H1 (cell line): ENCODE measurements at places on chromosomes 1 and 21.

DNA sequence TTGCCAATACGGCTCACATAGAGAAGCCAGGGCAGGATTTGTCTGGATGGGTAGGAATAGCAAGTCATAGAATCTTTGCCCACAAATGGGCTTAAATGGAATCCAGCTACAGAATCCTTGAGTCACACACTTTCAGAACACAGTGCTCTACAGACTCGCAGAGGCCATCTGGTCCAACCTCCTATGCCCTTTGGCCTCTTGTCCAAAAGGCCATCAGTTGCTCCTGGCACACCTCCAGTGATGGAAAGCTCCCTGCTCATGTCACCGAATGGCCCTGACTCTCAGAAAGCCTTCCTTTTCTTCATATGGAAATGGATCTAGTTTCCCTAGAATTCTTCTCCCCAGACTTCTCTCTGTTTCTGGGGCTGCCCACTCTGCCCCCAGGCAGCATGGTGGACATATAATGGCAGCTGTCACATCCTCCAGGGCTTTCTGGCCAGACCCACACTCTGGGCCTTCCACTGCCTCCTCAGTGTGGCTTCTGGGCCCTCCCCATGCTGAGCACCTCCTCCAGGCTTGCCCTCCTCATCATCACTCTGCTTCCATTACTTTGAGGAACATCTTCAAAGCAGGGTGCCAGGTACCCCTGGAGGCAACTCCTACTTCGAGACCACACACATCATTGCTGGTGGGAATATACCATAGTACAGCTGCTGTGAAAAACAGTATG, 33.6 kb upstream of the TRABD2B start:
- H3K27me3 ChIP-seq = no peaks in the 10 kb centered on the region
- no peak overlapping the region for H3K4me3 ChIP-seq
- no peak for DNase-seq
- H3K36me3 ChIP-seq = no peaks in the 10 kb centered on the region
- peaks cover 3% of the 10 kb centered on the region; the same call in 1 of the 2 replicates for H3K4me1 ChIP-seq

DNA sequence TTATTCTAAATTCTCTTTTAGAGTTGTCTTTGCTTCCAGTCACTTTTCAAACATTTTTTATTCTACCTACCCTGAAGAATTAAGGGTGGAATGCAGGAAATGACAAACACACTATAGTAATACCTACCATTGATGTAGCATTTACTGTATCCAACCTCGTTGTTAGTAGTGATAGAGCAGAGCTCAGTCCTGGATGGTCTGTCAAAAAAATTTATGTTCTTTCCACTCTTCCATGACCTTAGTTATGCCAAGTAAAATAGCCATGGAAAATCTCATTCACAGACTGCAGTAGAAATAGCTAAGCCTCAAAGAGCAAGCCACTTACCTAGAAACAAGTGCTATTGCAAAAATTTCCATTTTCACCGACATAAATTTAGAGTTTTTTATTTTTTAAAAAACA, 74.6 kb downstream of the CRB1 start:
- no peaks in the 10 kb centered on the region for H3K36me3 ChIP-seq
- no peak overlapping the region for H3K27ac ChIP-seq
- no peaks in the 10 kb centered on the region for H3K27me3 ChIP-seq
- no peak for DNase-seq
- H3K4me3 ChIP-seq = no peak overlapping the region

GRCh38 chr1:222786121-222786520, 28.7 kb upstream of the DISP1 start:
- DNase-seq = no peak
- H3K27ac ChIP-seq = no peak overlapping the region
- no peak overlapping the region for H3K4me3 ChIP-seq

DNA sequence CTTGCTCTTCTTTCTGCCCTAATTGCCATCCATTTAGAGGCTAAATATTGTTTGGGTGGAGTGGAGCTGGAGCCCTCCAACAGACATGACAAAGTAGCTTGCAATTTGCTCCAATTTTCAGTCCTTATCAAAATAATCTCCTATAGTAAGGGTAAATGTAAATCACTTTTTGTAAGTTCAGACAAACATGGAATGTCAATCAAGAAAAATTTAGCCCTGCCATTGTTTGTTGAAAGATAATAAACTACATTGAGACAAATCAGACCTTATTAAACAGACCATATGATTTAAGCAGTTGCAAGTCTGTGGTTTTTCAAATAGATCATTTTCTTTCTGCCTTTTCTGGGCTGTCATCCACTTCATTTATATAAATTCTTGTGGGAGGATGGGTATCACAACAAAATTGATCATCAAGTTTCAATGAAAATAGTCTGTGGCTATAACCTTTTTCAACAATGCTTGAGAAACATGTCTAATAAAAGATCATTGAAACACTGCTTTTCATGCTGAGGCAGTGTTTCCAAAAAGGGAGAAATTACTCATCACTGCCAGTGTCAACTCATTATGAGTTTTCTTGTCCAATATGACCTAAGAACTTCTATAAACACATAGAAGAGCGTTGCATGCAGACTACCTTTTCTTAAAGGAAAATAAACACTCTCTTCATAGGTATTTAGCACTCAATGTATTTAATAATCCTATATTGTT, 1152.0 kb upstream of the B3GALT2 start:
- H3K36me3 ChIP-seq = no peaks in the 10 kb centered on the region
- H3K27me3 ChIP-seq = no peaks in the 10 kb centered on the region
- no peak overlapping the region for H3K27ac ChIP-seq
- no peak for DNase-seq
- no peak overlapping the region for H3K4me3 ChIP-seq
- peaks cover 3% of the 10 kb centered on the region for H3K4me1 ChIP-seq

DNA sequence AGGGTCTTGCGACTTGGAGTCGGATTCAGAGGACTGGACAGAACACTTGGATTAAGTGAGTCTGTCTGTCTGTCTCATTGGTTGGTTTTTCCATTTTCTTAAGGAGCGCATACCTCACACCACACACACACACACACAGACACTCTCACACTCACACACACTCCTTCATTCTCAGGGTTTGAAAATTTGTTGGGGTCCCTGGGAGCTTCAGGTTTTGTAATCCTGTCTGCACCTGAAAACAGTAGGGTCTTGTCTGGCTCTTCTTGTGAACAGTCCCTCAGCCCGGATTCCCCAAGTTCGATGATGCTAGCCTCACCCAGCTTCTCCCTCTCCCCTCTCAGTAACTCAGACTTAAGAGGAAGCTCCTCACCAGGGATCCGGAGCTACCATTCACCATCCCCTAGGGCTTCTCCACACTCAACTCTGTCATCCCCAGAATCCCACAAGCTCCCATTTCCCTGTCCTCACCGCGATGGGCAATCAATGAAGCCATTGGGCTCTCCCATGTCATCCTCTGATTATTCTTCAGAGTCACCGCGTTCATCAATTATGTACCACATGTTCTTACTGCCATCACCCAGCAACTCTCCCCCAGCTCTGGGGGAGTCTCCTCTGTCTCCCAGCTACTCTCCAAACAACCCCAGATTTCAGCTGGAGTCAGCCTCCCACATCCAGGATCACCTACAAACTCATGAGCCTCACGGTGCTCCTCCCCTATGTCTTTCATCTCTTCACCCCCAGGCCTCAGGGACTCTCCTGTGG, 1530.9 kb upstream of the TPTE start:
- H3K27ac ChIP-seq = no peak overlapping the region
- DNase-seq = no peak
- H3K27me3 ChIP-seq = no peaks in the 10 kb centered on the region
- H3K4me1 ChIP-seq = no peaks in the 10 kb centered on the region

GRCh38 chr1:76871355-76871974, 4.2 kb downstream of the ST6GALNAC5 start:
- no peaks in the 10 kb centered on the region for H3K4me1 ChIP-seq
- no peak overlapping the region for H3K4me3 ChIP-seq
- DNase-seq = no peak
- H3K27me3 ChIP-seq = peaks cover 4% of the 10 kb centered on the region; the same call in 1 of the 2 replicates
- H3K36me3 ChIP-seq = no peaks in the 10 kb centered on the region

- no peak overlapping the region for H3K27ac ChIP-seq
- no peaks in the 10 kb centered on the region for H3K4me1 ChIP-seq
- no peaks in the 10 kb centered on the region for H3K36me3 ChIP-seq
- H3K4me3 ChIP-seq = no peak overlapping the region
Measured at GRCh38 chr1:57122031-57122430, 156.2 kb upstream of the C8B start.

DNA sequence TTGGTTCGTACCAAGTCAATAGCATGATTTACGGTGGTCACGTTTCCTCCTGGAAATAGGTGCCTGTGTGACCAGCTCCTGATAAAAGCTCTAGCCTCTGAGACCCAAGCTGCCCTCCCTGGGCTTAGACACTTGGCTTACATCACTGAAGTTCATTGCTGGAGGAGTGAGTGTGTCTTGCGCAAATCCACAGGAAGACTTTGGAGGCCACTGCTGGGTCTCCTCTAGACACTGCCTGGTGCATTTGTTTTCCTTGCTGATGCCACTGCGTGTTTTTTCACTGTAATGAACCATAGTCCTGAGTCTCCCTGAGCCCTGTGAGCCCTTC, 230.6 kb downstream of the DSCAM start:
- H3K27ac ChIP-seq = no peak overlapping the region
- DNase-seq = no peak
- H3K36me3 ChIP-seq = no peaks in the 10 kb centered on the region
- no peak overlapping the region for H3K4me3 ChIP-seq
- no peaks in the 10 kb centered on the region for H3K27me3 ChIP-seq
- peaks cover 3% of the 10 kb centered on the region; the same call in 1 of the 2 replicates for H3K4me1 ChIP-seq

GRCh38 chr1:232878086-232878485, 72.3 kb upstream of the NTPCR start:
- no peaks in the 10 kb centered on the region for H3K4me1 ChIP-seq
- H3K4me3 ChIP-seq = no peak overlapping the region
- H3K36me3 ChIP-seq = no peaks in the 10 kb centered on the region
- H3K27me3 ChIP-seq = no peaks in the 10 kb centered on the region
- no peak for DNase-seq

DNA sequence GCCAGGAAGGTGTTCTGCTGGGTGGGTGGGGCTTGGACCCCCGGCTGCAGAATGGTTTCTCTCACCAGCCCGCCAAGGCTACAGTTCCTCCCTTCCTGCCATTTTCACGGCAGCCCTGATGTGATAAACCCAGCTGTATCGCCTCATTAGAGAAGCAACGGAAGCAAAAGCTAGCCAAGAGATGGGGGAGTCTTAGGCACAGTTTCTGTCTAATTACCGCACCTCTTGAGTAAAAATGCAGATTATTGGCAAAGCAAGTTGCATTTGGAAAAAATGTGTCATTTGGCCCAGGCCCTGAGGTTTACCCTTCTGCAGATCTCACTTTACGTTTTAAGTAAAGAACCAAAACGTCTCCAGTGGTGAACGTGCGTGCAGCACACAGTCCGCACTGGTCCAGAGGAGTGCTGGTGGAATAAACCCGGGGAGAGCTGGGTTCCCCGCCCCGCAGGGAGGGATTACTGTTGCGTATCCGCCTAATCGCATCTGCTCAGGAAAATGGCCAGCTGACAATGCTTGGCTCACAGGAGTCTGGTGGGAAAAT, 109.9 kb downstream of the GALNT2 start:
- H3K4me1 ChIP-seq = peaks cover 6% of the 10 kb centered on the region
- no peak overlapping the region for H3K27ac ChIP-seq
- DNase-seq = no peak
- H3K4me3 ChIP-seq = no peak overlapping the region
- H3K27me3 ChIP-seq = no peaks in the 10 kb centered on the region
- no peaks in the 10 kb centered on the region for H3K36me3 ChIP-seq

- no peaks in the 10 kb centered on the region for H3K36me3 ChIP-seq
- H3K27ac ChIP-seq = no peak overlapping the region
- DNase-seq = no peak
- H3K4me3 ChIP-seq = no peak overlapping the region
Measured at GRCh38 chr21:26933448-26933847, 33.4 kb downstream of the ADAMTS5 start.

DNA sequence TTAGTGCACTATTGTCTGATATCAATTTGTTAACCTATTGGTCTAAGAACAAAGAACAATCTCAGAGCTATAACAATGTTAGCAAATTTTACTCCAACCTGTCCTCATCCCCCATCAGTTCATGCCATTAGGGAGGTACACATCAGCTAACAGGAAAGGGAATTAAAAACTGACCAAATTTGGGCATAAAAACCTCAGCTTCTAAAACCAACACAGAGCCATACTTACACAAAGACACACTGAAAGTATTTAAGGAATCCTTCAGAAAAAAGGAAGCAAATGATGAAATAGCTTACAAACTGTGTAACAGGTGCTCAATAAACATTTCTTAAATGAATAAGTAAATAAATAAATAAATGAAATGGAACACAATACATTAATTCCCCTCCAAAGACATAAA, 89.2 kb downstream of the TTLL7 start:
- DNase-seq = no peak
- H3K36me3 ChIP-seq = no peaks in the 10 kb centered on the region
- H3K4me3 ChIP-seq = no peak overlapping the region
- H3K4me1 ChIP-seq = no peaks in the 10 kb centered on the region

GRCh38 chr1:42817976-42818375, 779 bp upstream of the SVBP start:
- peaks cover 10% of the 10 kb centered on the region for H3K4me1 ChIP-seq
- no peaks in the 10 kb centered on the region for H3K27me3 ChIP-seq
- H3K36me3 ChIP-seq = no peaks in the 10 kb centered on the region
- DNase-seq = no peak

DNA sequence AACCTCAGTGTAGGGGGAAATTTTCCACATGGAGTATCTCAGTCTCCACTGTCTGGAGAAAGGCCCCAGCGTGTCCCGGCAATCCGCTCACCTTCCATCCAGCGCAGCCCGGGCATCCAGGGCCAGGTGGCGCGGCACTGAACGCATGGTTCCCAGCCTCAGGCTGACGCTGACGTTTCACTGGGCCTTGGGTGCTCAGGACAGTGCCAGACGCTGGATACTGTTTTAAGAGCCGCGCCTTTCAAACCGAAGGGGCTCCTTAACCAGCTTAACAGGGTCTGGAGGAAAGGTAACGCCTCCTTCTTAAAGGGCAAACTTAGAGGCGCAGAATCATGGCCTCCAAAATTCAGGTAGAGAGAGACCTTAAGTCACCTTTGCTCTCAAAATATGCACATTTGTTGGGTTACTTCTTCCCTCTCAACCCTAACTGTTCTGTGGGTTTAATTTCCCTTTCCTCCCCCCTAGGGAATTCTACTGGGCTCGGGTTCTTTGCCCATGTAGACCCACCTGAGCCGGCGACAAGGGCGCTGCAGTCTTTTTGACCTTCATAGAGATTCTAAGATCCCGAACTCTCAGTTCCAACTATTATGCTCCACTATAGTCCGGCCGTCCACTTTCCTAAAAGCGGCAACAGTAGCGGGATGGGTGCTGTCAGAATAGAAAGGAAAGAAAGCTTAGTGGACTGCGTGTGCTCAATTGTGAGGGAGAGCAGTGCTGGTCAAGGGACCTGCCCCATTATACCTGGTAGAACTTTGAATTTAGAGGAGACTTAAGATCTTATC, 3.5 kb upstream of the LHX9 start:
- no peak for DNase-seq
- H3K27ac ChIP-seq = no peak overlapping the region
- H3K36me3 ChIP-seq = no peaks in the 10 kb centered on the region
- H3K4me3 ChIP-seq = peak overlapping the region; percentile 58
- H3K27me3 ChIP-seq = peaks cover 99% of the 10 kb centered on the region
- H3K4me1 ChIP-seq = peaks cover 26% of the 10 kb centered on the region

- no peak overlapping the region for H3K4me3 ChIP-seq
- peaks cover 9% of the 10 kb centered on the region; the same call in 1 of the 2 replicates for H3K4me1 ChIP-seq
- DNase-seq = no peak
- no peaks in the 10 kb centered on the region for H3K27me3 ChIP-seq
- H3K36me3 ChIP-seq = no peaks in the 10 kb centered on the region
Measured at GRCh38 chr1:235663628-235664027, 14.0 kb upstream of the GNG4 start.

GRCh38 chr1:3460672-3461131, 6.2 kb downstream of the ARHGEF16 start:
- H3K27me3 ChIP-seq = no peaks in the 10 kb centered on the region
- DNase-seq = no peak
- H3K36me3 ChIP-seq = no peaks in the 10 kb centered on the region
- H3K4me1 ChIP-seq = no peaks in the 10 kb centered on the region
- H3K27ac ChIP-seq = no peak overlapping the region
